ENCODE measurements at places on chromosomes 5 and 9.

DNA sequence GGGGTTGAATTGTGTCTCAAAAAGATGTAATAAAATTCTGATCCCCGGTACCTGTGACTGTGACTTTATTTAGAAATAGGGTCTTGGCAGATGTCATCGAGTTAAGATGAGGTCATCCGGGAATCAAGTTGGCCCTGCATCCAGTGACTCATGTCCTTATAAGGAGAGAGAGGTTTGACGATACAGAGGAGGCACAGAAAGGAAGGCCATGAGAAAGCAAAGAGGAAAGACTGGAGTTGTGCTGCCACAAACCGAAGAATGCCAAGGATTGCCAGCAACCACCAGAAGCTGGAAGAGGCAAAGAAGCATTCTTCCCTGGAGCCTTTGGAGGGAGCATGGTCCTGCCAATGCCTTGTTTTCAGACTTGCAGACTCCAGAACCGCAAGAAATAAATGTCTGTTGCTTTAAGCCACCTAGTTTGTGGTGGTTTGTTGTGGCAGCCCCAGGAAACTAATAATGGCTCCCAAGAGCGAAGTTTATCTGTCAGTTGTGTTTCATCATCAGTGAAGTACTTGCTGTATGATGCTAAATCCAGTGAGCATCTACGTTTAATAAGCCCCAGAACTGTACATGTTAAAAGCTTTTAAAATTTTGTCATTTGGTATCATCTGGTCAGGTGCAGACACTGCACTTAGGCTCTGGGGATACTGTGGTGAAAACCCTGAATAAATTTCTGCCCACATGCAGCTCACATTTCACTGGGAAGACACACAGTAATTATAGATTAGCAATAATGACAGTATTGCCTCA lies 114.8 kb downstream of the TLE4 start:
- DNase-seq: no peak

GRCh38 chr5:160378330-160378729 lies 7.9 kb upstream of the C1QTNF2 start:
- DNase-seq: no peak

GRCh38 chr5:72324189-72324825 lies 4.1 kb downstream of the PTCD2 start:
- no peak for DNase-seq

DNA sequence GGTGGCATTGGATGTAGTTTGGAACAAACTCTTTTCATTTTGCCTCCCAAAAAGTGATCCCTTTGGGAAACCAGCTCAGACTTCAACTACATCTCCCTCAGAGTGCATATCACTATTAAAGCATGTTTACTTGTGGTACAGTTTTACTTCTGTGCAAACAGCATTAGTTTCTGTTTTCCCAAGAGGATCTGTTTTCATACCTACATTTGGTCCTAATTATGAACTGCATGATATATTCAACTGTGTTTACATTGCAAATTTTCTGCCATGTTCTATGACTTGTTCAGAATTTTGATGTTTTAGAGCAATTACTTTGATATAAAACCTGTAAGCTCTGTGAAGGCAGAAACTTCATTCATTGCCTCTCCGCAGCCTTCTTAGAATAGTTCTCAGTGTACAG lies 681.5 kb upstream of the ACO1 start:
- no peak for DNase-seq

DNA sequence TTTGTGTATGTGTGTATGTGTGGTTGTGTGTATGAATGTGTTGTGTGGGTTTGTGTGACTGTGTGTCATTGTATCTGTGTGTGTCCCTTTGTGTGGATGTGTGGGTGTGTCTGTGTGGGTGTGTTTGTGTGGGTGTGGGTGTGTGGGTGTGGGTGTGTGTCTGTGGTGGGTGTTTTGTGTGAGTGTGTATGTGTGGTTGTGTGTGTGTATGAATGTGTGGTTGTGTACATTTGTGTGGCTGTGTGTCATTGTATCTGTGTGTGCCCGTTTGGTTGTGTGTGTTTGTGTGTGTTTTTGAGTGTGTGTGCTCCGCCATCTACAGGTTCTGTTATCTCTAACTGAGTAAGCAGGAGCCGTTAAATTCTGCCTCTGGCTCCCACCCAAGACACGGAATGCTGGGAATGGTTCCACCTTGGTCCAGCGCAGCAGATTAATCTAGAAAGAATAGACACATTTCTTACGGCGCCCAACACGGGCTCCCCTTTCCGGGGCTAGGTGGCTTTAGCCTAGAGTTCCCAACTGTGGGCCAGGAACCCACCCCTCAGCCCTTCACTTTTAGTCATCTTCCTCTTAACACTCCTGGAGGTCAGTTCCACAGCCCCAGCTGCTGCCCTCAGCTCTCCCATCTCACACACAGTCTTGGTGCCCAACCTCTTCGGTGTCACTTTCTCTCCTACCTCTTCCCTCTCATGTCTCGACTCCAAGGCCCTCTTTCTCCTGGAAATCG lies 197.1 kb downstream of the TTLL11 start:
- DNase-seq: no peak

DNA sequence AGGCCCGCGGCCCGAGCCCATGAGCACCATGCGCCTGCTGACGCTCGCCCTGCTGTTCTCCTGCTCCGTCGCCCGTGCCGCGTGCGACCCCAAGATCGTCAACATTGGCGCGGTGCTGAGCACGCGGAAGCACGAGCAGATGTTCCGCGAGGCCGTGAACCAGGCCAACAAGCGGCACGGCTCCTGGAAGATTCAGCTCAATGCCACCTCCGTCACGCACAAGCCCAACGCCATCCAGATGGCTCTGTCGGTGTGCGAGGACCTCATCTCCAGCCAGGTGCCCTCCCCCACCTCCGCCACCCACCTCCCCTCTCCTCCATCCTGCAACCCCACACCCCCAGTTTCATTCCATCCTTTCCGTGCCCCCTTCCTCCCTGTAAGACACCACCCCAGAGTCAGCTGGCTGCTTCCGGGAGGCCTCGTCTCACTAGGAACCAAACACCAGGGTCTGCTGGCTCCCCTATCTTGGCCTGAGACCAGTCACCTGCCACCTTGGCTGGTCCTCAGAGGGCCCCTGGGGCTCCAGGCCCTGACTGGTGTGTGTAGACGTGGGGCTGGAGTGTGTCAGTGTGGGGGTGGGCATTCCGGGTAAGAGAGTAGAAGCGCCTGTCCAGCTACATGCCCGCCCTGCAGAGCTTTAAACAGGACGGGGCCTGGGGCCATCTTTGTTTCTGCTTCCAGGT lies 655 bp downstream of the GRIN1 start:
- no peak for DNase-seq

DNA sequence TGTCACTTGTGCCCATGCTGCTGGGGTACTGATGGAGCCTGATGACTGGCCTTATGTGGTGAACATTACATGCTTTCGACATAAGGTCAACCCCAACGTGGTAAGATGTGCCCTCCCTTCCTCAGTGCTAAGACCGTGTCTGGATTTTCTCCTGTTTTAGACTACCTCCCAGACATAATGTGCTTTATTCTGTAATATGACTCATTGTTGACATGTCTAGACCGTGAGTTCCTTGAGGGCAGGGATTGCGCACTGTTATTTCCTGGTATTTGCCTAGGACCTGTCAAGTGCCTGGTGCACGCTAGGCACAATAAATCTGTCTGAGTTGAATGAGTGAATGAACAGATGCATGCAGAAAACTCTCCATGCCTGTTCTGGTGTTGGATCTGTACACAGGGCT lies 346.0 kb downstream of the KDM4C start:
- no peak for DNase-seq

- DNase-seq: no peak
Observed at GRCh38 chr5:141343953-141344463, 379 bp downstream of the PCDHGA3 start.

DNA sequence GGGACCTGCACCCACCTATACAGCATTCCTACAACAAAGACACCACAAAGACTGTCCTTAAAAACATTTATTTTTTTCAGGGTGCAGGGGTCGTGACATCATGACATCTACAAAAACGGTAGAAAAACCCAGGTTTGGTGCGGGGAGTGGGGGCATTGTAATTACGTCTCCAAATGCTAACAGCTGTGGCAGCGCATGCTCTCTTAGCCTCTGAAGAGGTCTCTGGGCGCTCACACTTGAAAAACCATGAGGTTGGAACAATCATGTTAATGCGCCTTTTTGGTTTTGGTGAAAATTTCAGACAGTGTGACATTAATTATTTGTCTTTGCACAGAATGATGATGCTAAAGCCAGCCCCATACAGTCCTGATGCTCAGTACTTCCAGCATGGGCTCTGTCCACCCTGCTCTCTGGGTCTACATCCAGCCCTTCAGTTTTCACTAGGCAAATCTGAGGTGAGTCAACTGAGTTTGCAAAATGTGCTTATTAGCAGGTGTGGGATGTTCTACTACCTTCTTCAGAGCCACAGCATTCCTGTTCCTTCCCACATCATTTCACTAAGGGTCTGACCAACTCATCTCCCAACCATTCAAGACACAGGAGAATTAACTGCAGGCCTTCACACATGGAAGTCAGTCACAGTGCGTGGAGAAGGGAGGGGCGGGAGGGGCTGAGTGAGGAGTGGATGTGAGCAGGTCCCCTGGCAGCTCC lies 14.1 kb downstream of the ALDH1B1 start:
- DNase-seq: no peak

DNA sequence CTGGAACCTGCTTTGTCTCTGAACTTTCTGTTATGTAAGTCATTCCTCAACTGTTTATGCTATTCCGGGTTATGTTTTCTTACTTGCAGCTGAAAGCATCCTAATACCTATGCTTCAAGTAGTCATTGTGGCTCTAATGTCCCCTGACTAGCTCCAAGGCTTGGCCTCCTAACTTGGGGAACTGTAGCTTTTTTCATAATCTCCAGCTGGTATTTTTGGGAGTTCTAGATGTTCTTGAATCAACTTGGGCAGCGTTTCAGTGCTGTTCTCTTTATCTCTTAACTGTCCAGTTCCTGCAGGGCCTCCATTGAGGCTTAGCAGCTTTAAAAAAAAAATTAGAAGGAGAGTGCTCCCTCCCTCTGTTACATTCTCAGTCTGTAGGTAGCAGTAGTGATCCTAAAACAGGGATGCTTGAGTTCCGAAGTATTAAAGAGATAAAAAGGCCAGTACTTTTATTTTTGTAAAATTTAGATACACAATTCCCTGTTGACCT lies 100.0 kb upstream of the ACTBL2 start:
- DNase-seq: no peak

GRCh38 chr5:85732185-85732584 lies 885.6 kb upstream of the COX7C start:
- no peak for DNase-seq

- no peak for DNase-seq
Observed at GRCh38 chr9:86860006-86860405, 87.3 kb downstream of the GAS1 start.

GRCh38 chr5:39775086-39775796 lies 350.5 kb upstream of the DAB2 start:
- DNase-seq: no peak

- peak; percentile 48 for DNase-seq
Observed at GRCh38 chr9:95724253-95724991, 151.1 kb upstream of the ERCC6L2 start.

GRCh38 chr9:93136011-93136440 lies 2.0 kb upstream of the NINJ1 start:
- DNase-seq: no peak
